AG09319 (cell line): ENCODE measurements at places on chromosomes 16 and 17.

GRCh38 chr17:72775919-72776318 lies 316.6 kb downstream of the SLC39A11 start:
- no peak for DNase-seq

- no peak for DNase-seq
Observed at GRCh38 chr16:49003992-49004391, 277.6 kb downstream of the CBLN1 start.

- DNase-seq, result no peak
Observed at GRCh38 chr16:79069121-79069520, 531.4 kb downstream of the MAF start.

GRCh38 chr16:4142268-4142667 lies 26.0 kb upstream of the ADCY9 start:
- no peak for DNase-seq

GRCh38 chr17:81948635-81949378 lies 1.8 kb upstream of the MYADML2 start:
- DNase-seq, result no peak

GRCh38 chr16:27407133-27407532 lies 5.2 kb downstream of the IL21R start:
- DNase-seq, result no peak

DNA sequence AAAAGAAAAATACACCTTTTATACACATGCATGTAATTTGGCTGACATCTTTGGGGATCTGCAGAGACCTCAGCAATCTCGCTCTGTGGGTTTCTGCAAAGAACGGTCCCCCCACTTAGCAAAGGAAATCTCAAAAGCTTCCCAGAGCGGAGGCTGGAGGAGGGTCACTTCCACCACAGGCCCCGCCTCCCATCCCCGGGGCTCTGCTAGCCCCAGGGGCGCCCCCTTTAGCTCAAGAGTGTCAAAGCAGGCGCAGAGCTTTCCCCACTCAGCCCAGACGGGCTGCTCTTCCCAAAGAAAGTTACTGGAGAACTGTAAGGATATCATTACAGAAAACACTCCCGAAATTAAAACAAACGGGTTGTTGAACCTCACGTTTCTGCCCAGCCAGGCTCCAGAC lies 11.4 kb downstream of the SLC13A5 start:
- DNase-seq, result no peak

DNA sequence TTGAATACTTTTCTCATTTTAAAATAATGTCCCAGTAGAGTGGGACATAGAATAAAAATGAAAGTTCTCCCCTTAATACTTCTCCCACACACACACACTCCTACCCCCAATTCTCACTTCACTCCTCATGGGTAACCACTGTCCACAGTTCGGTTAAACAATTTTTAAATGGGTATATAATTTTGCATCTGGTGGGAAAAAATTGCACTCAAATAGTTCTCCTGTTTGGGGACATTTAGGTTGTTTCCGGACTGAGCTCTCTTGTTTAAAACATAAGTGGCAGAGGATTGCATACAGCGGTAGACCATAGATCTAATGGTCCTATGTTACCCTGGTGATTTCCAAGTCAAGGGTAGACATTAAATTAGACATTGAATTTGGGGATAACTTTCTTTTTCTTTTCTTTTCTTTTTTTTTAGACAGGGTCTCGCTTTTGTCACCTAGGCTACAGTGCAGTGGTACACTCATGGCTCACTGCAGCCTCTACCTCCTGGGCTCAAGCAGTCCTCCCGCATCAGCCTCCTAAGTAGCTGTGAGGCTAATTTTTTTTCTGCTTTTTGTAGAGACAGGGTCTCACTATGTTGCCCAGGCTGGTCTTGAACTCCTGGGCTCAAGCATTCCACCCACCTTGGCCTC lies 138.3 kb downstream of the SOCS1 start:
- DNase-seq, result no peak

DNA sequence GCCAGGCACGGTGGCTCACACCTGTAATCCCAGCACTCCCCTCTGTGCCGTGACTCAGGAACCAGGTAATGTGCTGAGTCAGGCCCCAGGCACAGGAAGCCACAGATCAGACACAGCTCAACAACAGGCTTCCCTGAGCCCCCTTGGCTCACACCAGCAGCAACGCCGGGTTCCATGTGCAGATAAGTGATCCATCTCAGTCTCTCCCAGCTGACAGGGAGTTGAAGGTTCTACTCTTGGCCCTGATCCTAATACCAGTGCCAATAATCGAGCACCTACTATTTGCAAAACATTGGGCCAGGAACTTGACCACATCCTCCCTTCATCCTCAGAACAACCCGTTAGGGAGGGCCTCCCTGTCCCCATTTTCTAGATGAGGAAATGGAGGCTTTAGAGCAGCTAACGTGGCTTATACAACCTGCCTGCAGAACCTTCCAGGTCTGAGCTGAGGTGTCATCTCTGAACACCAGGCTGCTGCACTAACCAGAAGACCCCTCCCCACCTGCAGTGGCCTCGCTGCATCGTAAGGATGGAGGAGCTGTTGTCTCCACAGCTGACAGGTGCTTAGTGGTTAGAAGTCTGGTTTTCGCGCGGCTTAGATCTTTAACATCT lies 64.8 kb upstream of the AMZ2 start:
- no peak for DNase-seq

DNA sequence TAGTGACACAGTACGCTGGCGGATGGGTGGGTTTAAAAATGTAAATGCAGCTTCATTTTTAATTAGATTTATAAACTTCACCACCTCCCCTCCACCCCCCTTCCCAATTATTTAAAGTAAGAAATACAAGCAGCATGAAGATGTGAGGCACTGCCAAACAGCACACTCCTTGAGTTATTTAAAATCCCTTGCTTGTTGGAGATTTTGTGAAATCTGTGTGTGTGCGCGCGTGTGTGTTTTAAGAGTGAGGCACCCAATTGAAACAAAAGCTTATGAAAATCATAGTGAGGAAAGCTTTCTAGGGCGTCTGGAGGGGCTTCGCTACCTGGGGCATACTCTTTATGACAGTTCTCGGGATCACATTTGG lies 219.6 kb upstream of the IRX3 start:
- DNase-seq, result no peak

DNA sequence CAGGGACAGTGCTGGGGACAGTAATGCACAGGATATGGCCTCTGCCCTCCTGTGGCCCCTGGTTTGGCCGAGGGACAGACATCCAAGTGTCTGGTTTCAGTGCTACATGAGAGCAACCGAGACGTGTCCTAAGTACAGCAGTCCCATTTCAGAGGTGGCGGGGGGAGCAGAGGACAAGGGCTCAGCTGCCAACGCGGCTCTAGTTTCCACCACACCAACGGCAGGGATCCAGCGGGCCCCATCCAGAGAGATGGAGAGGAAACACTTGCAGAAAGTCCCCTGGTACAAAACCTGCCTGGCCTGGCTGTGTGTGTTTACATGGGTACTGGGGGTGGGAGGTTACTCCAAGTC lies 125.8 kb upstream of the SMURF2 start:
- DNase-seq, result no peak

GRCh38 chr16:5381481-5381880 lies 283.9 kb upstream of the EEF2KMT start:
- DNase-seq, result no peak

DNA sequence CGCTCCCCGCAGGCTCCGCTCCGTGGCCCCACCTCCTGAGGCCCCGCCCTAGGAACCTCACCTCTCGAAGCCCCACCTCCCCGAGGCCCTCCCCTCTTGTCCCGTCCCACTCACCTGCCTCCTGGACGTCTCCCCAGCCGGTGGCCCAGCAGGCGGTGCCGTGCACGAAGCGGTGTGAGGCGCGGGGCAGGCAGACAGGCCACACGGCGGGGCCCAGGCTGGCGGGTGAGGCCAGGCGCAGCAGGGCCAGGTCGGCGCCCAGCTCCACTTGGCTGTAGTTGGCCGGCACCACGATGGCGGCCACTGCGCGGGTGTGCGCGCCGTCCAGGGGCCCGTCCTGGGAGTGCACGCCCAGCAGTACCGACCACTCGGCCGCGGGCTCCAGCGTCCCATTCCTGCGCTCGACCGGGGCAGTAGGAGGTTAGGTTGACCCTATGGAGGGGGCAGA lies 1.6 kb downstream of the PRSS36 start:
- DNase-seq, result no peak

- DNase-seq, result no peak
Observed at GRCh38 chr17:9408868-9409829, 166.5 kb downstream of the STX8 start.

DNA sequence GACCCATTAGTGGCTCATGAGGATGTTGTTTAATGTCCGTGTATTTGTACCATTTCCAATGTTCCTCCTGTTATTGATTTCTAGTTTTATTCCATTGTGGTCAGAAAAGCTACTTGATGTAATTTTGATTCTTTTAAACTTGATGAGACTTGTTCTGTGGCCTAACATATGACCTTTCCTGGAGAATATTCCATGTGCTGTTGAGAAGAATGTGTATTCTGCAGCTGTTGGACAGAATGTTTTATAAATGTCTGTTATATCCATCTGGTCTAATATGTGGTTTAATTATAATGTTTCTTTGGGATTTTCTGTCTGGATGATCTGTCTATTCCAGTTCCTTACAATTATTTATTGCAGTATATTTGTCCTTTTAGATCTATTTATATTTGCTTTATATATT lies 2.9 kb upstream of the ABCA10 start:
- DNase-seq, result no peak

GRCh38 chr17:57431415-57431814 lies 175.1 kb downstream of the MSI2 start:
- no peak for DNase-seq

DNA sequence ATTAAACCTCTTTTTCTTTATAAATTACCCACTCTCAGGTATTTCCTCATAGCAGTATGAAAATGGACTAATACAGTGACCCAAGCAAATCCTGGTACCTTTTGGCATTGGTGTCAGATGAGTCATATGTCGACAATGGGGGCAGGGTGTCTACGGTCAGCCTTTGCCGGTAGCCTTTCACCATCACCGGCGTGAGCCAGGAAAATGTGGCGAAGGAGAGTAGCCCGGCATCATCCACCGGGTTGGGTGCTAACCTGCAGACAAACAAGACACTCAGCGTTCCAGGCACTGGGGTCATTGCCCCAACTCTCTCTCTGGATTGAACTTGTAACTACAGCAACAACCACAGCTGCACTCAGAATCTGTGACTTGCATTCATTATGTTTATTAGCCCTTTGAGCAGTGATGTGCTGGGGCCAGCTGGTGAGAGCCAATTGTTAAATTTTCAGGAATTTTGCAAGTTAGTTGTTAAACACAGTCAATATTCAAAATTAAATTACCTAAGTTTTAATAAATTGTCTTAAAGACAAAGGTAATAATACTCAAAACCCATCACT lies 11.9 kb downstream of the ABCC12 start:
- DNase-seq, result no peak

DNA sequence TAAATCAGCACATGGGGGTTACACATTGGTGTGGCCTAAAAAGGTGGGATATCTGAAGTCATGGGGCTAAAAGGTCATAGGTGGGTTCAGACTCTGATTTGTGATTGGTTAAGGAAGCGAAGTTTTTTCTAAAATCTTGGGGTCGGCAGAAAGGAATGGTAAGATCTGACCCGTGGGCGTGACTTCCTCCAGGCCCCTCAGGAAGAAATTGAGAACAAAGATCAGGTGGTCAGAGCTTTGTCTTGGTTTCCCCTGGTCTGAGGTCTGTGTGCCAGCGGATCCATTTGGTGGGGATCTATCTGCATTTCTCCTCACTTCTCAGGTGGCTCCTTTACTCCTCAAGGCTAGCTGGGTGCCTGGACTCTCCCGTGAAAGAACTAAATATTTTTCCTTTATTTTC lies 302.8 kb downstream of the ABCC12 start:
- DNase-seq, result no peak

DNA sequence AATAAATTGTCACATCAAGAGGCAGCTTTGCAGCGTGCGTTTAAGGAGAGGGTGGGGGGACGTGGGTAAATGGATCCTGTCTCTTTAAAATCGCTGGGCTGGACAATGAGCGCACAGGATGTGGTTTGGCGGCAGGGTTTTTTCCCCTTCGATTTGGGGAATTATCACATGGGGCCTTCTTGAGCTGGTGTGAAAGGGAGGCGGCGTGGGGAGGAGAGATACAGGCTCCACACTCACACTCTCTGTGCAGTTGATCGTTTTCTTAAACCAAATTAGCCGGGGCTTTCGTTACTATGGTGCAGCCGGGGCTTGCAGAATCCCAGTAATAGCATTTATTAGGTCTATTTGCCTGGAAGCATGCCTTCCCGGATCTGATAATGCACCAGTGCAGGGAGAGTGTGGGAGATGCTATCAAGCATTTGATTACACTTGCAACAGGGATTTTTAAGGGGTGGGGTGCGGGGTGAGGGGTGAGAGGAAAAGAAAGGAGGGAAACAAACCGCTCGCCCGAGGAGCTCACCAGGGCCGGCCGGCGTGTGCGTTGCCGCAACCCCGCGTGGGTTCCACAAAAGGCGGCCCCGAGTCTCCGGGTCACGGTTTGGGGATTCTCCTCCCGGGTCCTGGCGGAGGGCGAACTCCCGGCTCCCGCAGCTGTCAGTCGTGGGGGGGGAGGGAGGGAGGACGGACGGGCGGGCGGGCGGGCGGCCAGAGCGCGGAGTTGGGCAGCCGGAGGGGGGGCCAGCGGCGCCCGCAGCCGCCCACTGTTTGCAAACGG lies 58.8 kb upstream of the GSE1 start:
- no peak for DNase-seq

GRCh38 chr17:50364715-50365114 lies 8.3 kb downstream of the MRPL27 start:
- DNase-seq, result no peak

- DNase-seq, result no peak
Observed at GRCh38 chr17:14014657-14015056, 54.6 kb upstream of the COX10 start.

GRCh38 chr17:21025451-21025850 lies 17.4 kb downstream of the USP22 start:
- DNase-seq, result no peak

DNA sequence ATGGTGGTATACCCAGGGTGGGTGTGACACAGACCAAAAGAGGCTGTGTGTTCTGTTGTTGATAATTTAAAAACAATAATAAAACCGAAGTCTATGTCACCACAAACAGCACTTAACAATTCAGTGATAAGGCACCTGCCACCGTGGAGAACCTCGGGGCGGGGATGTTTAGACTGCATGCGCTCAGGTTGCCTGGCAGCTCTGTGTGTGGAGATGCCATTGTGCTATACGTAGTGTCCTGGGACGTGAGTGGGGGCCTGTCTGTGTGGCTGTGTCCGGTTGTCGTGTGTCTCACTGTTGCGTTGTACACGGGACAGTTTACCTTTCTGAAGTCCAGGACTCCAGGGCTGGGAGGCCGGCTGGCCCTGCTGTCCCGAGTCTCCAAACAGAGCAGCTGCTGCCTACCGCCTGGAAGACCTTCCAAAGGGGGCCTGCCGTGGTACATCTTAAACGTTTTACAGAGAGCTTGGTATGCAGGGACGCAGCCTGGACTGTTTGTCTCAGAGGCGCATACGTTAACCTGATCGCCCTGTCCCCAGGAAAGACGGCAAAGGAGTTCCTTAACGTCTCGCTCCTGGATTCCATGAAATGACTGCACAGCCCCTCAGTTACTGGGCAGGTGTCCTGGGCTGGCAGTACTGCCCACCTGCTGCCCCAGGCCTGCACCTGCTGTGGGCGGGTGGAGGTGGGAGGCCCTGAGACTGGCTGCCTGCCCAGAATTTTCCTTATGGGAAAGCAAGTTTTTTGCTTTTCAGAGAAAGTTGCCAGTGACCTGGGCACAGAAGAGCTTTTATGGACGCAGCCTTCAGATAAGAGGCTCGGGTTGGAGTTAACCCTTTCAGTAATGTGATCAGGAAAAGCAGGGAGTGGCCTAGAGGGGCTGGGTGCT lies 19.0 kb downstream of the SPIRE2 start:
- DNase-seq, result no peak
